ENCODE measurements at places on chromosomes 1 and 21.

GRCh38 chr1:198455966-198456365 is 84.5 kb downstream of the ATP6V1G3 start:
- no peak for DNase-seq

- no peak for DNase-seq
Measured at GRCh38 chr1:248688527-248689298, 13.9 kb downstream of the OR14I1 start.

- DNase-seq, result no peak
Measured at GRCh38 chr1:82565546-82565945, 764.8 kb downstream of the ADGRL2 start.

GRCh38 chr1:51535006-51535592 is 16.0 kb upstream of the EPS15 start:
- DNase-seq, result peak; percentile 56

DNA sequence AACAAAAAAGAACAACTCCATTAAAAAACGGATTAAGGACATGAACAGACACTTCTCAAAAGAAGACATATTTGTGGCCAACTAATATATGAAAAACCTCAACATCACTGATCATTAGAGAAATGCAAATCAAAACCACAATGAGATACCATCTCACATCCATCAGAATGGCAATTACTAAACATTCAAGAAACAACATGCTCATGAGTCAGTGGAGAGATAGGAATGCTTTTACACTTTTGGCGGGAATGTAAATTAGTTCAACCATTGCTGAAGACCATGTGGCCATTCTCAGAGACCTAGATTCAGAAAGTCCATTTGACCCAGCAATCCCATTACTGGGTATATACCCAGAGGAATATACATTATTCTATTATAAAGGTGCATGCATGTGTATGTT is 1442.6 kb upstream of the B3GALT2 start:
- DNase-seq, result no peak

GRCh38 chr1:91847851-91848250 is 38.1 kb downstream of the TGFBR3 start:
- no peak for DNase-seq

DNA sequence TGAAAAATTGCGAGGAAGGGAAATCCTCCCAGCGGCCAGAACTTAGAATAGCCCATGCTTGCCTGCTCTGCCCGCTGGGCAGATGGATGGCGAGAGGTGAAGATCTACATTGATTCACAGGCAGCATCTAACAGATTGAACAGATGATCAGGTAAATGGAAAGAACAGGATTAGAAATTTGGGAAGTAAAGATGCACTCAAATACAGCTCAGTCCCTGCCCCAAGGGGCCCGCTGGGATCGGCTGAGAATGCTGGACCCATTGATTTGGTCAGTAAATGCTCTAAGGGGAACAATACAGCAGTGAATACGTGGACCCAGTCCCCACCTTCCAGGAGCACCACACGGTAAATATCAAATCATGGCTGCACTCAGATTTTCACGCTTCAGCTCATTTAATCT is 248.2 kb downstream of the MATN1 start:
- DNase-seq, result no peak

DNA sequence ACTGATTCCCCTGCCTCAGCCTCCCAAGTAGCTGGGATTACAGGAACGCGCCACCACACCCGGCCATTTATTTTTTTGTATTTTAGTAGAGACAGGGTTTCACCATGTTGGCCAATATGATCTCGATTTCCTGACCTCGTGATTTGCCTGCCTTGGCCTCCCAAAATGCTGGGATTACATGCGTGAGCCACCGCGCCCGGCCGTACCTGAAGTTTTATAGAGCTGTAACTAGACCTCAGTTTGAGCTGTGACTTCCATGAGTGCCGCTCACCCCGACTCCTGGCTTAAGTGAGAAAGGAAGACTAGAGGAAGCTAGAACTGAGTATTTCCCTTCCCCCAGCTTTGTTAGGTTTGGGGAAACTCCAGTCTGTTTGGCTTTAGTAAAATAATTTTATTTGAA is 1283.1 kb downstream of the KCNT2 start:
- DNase-seq, result no peak

- no peak for DNase-seq
Measured at GRCh38 chr1:112461200-112461871, 47.4 kb upstream of the WNT2B start.

Data from inflammatory macrophage treated with lipopolysaccharide for 1 hour (primary cell).